ENCODE measurements at places on chromosomes 6 and 20. TPM values are rescaled to one million over a fixed set of nuclear protein-coding genes. Genes with fewer than 3 reads are reported as not detected.

Gene MYCT1
- 184 TPM for total RNA-seq

Gene SLC22A7
- not detected for total RNA-seq

Gene TCF21
- not detected for total RNA-seq

Gene COL11A2
- total RNA-seq = 0.13 TPM

Measured in thoracic aorta endothelial cell (primary cell).